ENCODE measurements at places on chromosomes 12 and 14.
A peak's percentile ranks its signal among the peaks of the same experiment; 100 is the strongest.

- DNase-seq = no peak
These were observed 105.0 kb upstream of the FRMD6 start for GRCh38 chr14:51546603-51547258.

GRCh38 chr14:61365667-61366212 is 44.4 kb downstream of the PRKCH start:
- DNase-seq = no peak

GRCh38 chr12:52585066-52585465 is 11.4 kb upstream of the KRT74 start:
- DNase-seq = no peak

DNA sequence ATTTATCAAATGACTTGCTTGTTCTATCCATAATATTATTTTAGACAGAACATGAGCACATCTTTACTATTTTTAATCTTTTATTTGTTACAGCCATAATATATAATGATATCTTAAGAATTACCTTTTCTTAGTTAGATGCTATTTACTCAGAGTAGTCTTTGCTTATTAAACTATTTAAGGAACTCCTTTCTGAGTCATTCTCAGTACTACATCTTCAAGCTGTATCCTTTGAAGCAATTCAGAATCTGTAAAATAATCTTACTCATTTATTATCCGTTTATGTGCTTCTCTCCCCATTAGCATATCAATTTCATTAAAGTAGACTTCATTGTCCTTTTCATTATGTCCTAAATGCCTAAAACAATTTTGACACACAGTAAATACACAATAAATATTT is 240.4 kb upstream of the FAR2 start:
- no peak for DNase-seq

GRCh38 chr14:58138714-58139482 is 13.1 kb downstream of the ARMH4 start:
- no peak for DNase-seq

- no peak for DNase-seq
These were observed 76.0 kb downstream of the PAWR start for GRCh38 chr12:79614730-79615129.

DNA sequence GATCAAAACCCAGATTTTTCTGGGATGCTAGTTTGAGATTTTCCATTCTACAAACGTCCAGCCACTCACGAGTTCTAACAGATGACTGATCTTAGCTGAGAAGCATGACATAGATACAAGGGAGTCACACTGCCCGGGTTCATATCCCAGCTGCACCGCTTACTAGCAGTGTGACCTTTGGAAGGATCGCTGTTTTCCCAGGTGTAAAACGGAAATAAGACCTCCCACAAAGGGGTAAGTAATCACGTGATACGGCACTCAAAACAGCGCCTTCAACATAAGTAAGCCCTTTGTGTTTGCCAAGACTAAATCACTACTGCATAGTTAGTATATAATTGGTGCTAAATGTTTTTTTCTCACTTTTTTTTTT is 624 bp upstream of the PWP1 start:
- peak; percentile 25 for DNase-seq

- DNase-seq = peak; percentile 67
These were observed 158.0 kb downstream of the EGLN3 start for GRCh38 chr14:33792720-33793368.

DNA sequence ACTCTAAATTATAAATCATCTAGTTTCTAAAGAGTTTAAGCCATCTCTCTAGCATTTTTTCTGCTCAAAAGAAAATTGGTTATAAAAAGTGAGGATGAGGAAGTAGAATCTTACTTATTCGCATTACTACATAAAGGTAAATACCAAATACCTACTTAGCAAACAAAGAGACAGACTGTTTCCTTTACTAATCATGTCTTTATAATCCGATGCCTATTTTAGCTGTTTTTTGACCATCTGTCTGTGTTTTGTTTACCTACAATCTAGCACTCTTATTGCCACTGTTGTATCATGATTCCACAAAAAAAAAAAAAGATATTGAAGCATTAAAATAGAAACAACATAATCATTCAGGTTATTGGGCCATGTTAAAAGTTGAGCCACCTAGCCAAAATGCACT is 396.2 kb downstream of the PAWR start:
- no peak for DNase-seq

- no peak for DNase-seq
These were observed 58.3 kb downstream of the TESPA1 start for GRCh38 chr12:54926246-54926645.

DNA sequence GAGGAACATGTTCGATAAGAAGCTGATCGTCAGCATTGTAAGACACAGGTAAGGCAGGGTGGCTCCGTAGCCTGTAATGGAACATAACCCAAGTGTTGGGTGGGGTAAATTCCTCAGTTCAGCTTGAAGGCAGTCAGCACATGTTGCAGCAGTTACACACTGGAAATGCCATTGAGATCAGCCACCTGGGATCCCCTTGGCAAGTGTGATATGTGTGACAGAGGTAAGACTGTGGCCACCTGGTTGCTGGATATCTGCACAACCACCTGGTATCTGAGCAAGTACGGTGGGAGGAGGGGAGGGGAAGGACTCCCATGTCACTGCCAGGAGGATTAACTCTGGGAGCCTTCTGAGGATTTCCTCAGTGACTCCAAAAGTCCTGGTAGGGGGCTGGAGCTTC is 158.0 kb upstream of the CAND1 start:
- DNase-seq = no peak

- no peak for DNase-seq
These were observed 54.0 kb downstream of the ZNF664 start for GRCh38 chr12:124026755-124027745.

DNA sequence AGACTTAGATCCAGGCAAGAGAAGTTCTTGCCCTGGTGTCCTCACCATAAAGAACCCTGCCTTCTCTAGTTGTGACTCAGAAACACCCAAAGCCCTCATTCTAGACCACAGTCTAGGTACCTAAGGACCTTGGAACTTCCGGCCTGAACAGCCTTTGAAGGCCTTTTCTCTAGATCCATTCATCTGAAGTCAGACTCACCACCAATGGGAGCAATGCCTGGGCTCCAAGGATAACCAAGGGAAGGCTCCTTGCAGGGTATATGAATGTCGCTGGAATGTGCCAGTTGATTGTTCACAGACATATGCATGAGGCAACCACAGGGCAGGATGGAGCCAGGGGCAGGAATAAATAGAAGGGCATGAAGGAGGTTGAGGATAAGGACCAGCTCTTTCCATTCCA is 86.3 kb downstream of the PLCZ1 start:
- DNase-seq = no peak

DNA sequence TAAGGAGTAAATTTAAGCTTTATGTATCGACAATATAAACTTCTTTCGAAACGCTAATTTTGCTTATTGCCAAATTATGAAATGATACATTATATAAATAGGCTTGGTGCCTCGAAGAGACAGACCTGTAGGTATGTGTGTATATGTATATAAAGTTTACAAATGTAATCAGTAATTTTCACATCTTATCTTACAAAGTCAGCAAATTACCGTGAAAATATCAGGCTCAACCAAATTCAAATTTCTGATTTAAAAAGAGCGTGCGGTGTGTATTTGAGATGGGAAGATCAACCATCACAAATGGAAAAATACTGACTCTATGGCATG is 605 bp downstream of the ZCRB1 start:
- DNase-seq = no peak

DNA sequence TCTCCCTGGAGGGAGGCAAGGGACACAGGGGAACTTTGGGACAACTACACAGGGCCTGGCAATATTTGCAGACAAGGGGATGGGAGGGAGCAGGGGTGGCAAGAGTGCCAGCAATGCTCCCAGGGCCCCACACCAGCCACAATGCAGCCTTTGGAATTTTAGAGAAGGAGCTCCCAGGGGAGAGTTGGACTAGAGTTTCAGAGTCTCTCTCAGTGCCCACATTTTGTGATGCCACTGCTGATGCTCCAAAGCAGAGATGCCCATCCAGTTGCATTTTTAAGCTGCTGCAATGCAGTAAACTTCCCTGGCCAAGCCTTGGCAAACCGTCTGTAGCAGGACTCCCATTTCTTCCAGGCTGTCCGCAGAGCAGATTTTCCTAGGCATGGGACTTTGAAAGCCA is 98.9 kb downstream of the ZFP36L1 start:
- no peak for DNase-seq

DNA sequence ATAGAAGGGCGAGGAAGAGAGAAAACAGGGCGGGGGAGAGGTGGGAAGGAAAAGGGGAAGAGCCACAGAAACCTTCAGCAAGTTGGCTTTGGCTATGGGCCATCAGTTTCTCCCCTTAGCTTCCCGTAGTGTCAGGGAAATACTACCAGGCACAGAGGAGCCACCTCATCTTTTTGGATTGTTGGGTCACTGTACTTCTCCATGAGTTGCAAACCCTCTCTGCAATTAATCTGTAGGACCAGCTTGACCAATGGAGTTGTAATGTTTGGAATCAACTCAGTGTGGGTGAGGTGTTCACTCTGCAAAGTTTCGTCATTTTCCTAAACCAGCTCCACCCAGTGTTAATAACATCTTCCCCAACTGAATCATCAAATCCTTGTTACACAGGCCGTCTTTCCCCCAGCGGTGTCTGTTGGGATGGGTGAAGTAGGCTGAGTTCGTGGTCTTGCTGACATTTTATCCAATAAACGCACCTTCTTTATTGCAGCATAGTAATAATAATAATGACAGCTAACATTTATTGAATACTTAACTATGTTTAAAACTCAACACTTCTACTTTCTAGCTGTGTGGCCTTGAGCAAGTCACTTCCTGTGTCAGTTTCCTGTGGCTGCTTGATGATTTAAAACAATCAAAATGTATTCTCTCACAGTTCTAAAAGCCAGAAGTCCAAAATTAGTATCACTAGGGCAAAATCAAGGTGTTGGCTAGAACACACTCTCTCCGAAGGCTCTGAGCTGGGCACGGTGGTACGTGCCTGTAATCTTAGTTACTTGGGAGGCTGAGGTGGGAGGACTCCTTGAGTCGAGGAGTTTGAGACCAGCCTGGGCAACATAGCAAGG is 8.1 kb upstream of the GLTP start:
- DNase-seq = peak; percentile 52

- DNase-seq = no peak
These were observed 12.1 kb downstream of the ADCK1 start for GRCh38 chr14:77812028-77812427.

DNA sequence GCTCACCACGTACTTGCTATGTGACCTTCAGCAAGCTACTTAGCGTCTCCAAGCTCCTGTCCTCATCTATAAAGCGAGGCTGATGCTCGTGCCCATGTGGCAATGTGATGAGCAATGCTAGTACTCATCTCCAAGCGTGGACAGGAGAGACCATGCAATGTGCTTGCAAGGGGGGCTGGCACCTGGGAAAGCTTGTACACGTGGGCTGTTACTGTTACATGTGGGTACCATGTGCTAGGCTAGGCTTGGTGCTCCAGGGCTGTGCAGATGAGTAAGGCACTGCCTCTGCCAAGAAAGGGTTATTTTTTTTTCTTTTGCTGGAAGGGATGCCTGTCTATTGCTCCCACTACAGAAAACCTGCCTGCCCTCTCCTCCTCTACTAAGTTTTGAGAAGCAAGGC is 46.6 kb downstream of the TSPAN11 start:
- no peak for DNase-seq

DNA sequence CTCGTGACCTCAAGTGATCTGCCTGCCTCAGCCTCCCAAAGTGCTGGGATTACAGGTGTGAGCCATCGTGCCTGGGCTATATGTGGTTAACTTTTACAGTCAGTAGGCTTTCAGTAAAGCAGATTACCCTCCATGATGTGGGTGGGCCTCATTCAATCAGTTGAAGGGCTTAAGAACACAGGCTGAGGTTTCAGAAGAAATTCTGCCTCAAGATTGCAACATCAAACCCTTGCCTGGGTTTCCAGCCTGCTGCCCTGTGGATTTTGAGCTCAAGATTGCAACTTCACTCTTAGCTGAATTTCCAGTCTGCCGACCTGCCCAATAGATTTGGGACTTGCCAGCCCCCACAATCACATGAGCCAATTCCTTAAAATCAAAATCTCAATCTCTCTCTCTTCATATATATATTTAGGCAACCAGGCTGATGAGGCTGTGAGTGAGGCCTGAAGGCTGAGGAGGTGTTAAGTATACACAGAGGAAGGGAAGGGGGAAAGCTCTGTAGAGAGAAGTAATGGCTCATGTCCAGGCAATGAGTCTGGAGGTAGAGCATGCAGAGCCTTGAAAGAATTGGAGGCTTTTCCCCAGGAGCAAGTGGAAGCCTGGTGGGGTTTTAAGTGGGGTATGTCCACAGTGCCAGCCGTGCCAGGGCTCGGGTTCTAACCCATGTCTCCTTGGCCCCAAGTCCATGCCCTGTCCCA is 33.3 kb upstream of the ACTN1 start:
- DNase-seq = no peak

DNA sequence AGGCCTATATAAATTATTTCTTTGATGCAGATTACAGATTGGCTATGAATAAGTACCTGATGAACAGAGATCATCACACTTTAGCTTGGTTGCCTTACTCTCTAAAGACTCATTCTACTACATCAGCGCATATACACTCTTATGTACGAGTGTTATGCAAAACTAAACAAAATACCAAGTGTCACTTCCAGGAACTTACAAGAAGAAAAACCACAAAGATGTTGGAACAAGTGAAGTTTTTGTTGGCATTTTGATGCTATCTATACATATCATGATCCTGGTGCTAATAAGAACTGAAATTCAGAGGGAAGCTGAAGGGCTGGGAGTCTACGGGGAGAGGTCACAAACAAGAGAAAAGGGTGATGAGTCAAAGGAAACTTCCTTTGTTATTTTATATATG is 47.9 kb upstream of the CERS5 start:
- DNase-seq = no peak

- DNase-seq = no peak
These were observed 325.2 kb upstream of the DIO2 start for GRCh38 chr14:80536456-80536855.

DNA sequence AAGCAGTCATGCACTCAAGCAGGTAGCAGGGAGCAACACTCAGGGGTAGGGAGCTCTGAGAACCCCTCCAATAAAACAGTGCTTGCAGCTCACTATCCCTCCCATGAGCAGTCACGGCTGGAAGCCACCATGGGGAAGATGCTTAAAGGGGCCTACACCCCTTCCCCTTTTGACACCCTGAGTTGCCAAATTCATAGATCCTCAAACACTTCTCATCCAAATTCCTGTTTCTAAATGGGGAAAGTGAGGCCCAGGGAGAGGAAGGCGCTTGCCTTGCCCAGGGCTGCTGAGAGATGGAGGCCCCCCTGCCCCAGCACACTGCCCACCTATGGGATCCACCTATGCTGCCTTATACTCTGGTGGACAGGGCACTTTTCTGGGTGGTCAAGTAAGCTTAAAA is 7.2 kb upstream of the ENDOU start:
- no peak for DNase-seq

DNA sequence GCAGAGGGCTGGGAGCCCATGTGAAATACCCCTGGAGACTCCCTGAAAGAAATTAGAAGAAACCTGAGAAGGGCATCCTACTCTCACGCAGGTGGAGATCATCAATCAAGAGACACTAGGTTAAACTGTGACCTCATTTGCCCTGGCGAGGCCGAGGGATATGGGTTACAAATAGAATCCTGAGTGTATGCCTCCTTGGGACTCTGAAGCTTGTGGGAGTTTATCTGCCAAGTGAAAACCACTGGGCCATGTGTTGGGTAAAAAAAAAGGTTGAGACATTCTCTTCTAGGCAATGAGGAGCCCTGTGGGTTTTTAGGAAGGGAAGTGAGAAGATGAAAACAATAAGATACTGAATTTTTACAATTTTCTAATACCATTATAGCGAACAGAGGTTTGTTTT is 160.7 kb upstream of the ARID2 start:
- DNase-seq = no peak

GRCh38 chr14:97453991-97454390 is 656.8 kb downstream of the VRK1 start:
- DNase-seq = no peak

GRCh38 chr14:101231828-101232227 is 328.3 kb upstream of the RTL1 start:
- no peak for DNase-seq

- DNase-seq = no peak
These were observed 84.8 kb downstream of the HELB start for GRCh38 chr12:66387117-66387516.
